Naive B cell (primary cell): ENCODE measurements at places on chromosomes 7 and 10.

GRCh38 chr7:23787272-23787671 is 77.3 kb downstream of the STK31 start:
- H3K27me3 ChIP-seq: no peaks in the 10 kb centered on the region
- H3K4me3 ChIP-seq: no peak overlapping the region
- no peaks in the 10 kb centered on the region for H3K4me1 ChIP-seq
- no peak for DNase-seq
- no peak overlapping the region for H3K27ac ChIP-seq

- H3K36me3 ChIP-seq: no peaks in the 10 kb centered on the region
- H3K27me3 ChIP-seq: no peaks in the 10 kb centered on the region
- peaks cover 44% of the 10 kb centered on the region for H3K4me1 ChIP-seq
- peak; percentile 31 for DNase-seq
- peak overlapping the region; percentile 100 for H3K4me3 ChIP-seq
Observed at GRCh38 chr7:91940171-91940570, 491 bp upstream of the AKAP9 start.

GRCh38 chr10:53331460-53331859 is 558.9 kb upstream of the MBL2 start:
- H3K27ac ChIP-seq: no peak overlapping the region
- H3K4me1 ChIP-seq: no peaks in the 10 kb centered on the region

GRCh38 chr10:112948196-112948595 is 1.9 kb upstream of the TCF7L2 start:
- no peak overlapping the region for H3K27ac ChIP-seq
- DNase-seq: no peak
- H3K27me3 ChIP-seq: peaks cover 45% of the 10 kb centered on the region
- peak overlapping the region; percentile 94 for H3K4me3 ChIP-seq
- H3K4me1 ChIP-seq: peaks cover 29% of the 10 kb centered on the region
- no peaks in the 10 kb centered on the region for H3K36me3 ChIP-seq

DNA sequence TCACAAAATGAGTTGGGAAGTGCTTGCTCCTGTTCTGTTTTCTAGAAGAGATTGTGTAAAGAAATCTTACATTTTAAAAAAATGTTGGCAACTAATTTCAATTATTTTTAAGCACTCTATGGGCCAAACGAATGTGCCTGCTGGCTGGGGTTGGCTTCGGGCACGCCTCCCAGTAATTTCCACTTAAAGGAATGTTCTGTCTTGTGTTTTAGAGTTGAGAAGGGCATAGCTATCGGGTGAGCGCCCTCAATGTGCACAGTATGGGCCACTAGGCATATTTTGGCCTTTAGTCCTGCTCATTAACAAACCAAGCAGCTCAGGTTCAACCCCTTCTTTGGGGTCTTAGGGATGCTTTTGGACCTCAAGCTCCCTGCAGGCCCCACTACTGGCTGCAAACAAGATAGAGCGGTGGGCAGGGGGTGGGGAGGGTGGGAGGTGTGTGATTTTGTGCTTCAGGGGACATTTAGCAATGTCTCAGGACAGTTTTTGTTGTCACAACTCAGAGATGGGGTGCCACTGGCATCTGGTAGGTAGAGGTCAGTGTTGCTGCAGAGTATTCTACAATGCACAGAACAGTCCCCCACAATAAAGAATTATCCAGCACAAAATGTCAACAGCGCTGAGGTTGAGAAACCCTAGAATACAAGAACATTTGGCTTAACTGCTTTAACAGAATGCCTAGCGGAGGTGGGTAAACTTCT is 40.7 kb downstream of the TACC2 start:
- no peak for DNase-seq
- H3K36me3 ChIP-seq: no peaks in the 10 kb centered on the region
- H3K27ac ChIP-seq: no peak overlapping the region
- H3K4me1 ChIP-seq: no peaks in the 10 kb centered on the region
- peaks cover 10% of the 10 kb centered on the region for H3K27me3 ChIP-seq
- H3K4me3 ChIP-seq: no peak overlapping the region

GRCh38 chr10:102904346-102904745 is 13.7 kb upstream of the CNNM2 start:
- H3K4me3 ChIP-seq: no peak overlapping the region
- no peaks in the 10 kb centered on the region for H3K27me3 ChIP-seq
- no peaks in the 10 kb centered on the region for H3K36me3 ChIP-seq
- H3K27ac ChIP-seq: no peak overlapping the region
- H3K4me1 ChIP-seq: no peaks in the 10 kb centered on the region
- no peak for DNase-seq

DNA sequence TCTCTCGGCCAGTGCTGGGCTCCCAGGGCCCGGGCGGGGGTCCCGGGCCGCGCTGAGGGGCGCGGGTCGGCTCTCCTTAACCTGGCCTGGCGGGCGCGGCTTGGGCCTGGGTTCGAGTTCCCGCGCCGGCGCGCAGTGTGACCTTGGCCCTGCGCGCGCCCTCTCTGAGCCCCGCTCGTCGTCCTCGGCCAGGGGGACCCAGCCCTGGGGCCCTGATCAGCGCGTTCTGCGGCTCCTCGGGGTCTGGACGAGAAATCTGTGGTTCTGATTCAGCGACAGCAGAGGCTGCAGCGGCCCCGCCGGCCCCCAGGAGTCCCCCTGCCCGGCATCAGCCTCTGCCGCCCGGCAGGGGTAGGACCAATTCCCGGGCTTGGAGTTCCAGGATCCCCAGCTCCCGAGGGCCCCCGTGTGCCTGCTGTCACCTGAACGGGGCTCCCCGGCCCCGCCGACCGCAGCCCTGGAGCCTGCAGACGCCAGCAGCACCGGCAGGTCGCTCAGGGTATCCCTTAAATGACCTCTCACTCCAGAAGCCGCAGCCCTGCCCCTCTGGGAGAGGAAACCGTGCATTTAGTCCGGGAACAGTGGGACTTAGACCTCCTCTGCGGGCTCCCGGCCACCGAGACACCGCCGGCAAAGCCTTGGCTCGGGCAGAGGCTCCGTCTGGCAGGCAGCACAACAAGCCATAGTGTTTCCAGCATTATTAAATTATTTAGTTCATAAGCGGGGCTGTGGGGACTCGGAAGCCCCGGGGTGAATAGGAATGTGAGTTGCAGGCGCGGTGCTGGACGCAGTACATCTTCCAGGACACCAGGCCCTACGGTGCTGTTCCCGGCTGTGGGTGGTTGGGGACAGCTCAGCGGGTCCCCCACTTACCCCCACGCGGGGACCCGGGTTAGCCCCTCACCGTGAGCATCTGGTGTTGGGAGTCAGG is 572 bp downstream of the CHST12 start:
- peak overlapping the region; percentile 64 for H3K4me3 ChIP-seq
- H3K27me3 ChIP-seq: no peaks in the 10 kb centered on the region
- DNase-seq: peak; percentile 32
- H3K36me3 ChIP-seq: no peaks in the 10 kb centered on the region
- peaks cover 60% of the 10 kb centered on the region for H3K4me1 ChIP-seq

- no peak overlapping the region for H3K4me3 ChIP-seq
- H3K36me3 ChIP-seq: no peaks in the 10 kb centered on the region
- H3K4me1 ChIP-seq: no peaks in the 10 kb centered on the region
- no peaks in the 10 kb centered on the region for H3K27me3 ChIP-seq
Observed at GRCh38 chr7:133789974-133790373, 337.2 kb upstream of the LRGUK start.

DNA sequence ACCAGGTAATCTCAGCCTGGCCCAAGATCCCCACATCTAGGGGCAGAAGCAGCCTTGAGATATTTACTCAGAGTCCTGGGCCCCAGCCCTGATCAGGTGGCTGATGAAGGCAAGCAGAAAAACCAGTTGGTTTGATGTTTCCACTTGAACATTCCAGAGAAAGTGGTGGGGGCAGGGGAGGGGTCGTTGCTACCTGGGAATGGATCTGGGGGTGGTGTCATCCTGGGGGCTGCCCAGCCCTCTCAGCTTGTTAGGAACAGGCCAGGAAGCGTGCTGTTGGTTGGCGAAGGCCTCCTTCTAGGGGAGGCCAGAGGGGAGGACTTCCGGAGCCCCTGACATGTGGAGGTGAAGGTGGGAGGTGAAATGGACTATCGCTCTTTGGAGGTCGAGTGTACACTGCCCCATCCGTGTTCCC is 3.7 kb upstream of the ABHD11 start:
- DNase-seq: no peak
- H3K27ac ChIP-seq: peak overlapping the region; percentile 36
- peaks cover 11% of the 10 kb centered on the region for H3K4me1 ChIP-seq
- H3K27me3 ChIP-seq: peaks cover 23% of the 10 kb centered on the region

DNA sequence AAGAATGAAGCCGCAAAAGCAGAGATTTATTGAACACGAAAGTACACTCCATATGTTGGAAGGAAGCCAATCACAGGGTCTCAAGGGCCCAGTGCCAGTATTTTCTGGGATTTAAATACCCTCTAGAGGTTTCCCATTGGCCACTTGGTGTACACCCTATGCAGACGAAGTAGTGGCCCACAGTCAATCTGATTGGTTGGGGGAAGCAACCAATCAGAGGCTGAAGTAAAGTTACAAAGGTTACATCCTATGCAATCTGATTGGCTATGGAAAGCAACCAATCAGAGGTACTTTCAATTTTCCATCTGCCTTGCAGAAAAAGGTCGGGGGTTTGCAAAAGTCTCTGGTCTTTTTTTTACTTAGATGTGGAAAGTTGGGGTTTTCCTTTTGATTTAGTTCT is 481.3 kb upstream of the NRP1 start:
- H3K27me3 ChIP-seq: no peaks in the 10 kb centered on the region
- H3K4me1 ChIP-seq: no peaks in the 10 kb centered on the region
- no peak overlapping the region for H3K27ac ChIP-seq
- H3K36me3 ChIP-seq: no peaks in the 10 kb centered on the region
- H3K4me3 ChIP-seq: no peak overlapping the region
- DNase-seq: no peak

GRCh38 chr7:9488555-9488954 is 1055.1 kb downstream of the NXPH1 start:
- H3K27ac ChIP-seq: no peak overlapping the region
- H3K4me1 ChIP-seq: no peaks in the 10 kb centered on the region
- no peaks in the 10 kb centered on the region for H3K27me3 ChIP-seq
- H3K36me3 ChIP-seq: no peaks in the 10 kb centered on the region

- H3K36me3 ChIP-seq: peaks cover 9% of the 10 kb centered on the region
- no peaks in the 10 kb centered on the region for H3K4me1 ChIP-seq
- peak overlapping the region; percentile 9 for H3K27ac ChIP-seq
Observed at GRCh38 chr7:98352621-98353020, 48.3 kb downstream of the BAIAP2L1 start.

DNA sequence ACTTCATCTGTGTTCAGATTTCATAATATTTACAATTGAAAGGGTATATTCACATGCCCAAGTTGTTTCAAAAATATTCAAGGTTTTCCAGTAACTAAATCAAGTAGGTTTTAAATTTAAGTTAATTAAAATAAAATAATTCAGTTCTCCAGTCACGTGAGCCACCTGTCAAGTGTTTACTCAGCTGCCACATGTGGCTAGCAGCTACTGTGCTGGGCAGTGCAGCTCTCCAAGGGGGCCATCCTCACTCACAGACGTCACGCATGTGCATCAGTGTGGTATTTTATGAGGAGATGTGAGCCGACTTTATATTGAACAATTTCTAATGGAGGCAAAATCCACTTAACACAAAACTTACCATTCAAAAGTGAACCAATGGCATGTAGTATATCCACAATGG is 69.7 kb upstream of the CAMK2B start:
- H3K4me3 ChIP-seq: no peak overlapping the region
- DNase-seq: no peak
- H3K27me3 ChIP-seq: no peaks in the 10 kb centered on the region
- H3K27ac ChIP-seq: no peak overlapping the region
- H3K4me1 ChIP-seq: peaks cover 28% of the 10 kb centered on the region
- H3K36me3 ChIP-seq: peaks cover 29% of the 10 kb centered on the region

- H3K27me3 ChIP-seq: peaks cover 4% of the 10 kb centered on the region
- H3K4me1 ChIP-seq: no peaks in the 10 kb centered on the region
Observed at GRCh38 chr7:143485094-143485493, 7.4 kb downstream of the TAS2R41 start.

DNA sequence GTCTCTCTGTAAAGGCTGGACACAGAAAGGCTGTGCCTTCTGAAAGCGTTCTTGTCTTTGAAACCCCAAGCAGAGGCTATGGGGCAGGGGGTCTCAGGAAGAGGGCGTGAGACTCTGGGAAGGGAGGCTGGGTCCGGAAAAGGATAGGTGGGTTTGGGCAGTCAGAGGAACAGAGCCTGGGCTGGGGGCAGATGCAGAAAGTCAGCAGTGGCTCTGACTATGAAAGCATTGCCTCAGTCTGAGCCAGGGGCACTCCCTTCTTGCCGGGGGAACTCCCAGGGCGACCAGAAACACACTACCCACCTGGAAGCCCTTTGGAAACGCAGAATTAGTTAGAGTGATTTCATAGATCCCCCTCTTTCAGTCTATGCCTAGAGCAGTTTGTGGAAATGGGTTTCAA is 72.0 kb downstream of the VWA2 start:
- no peaks in the 10 kb centered on the region for H3K4me1 ChIP-seq
- no peaks in the 10 kb centered on the region for H3K36me3 ChIP-seq
- no peak for DNase-seq
- no peak overlapping the region for H3K27ac ChIP-seq
- no peak overlapping the region for H3K4me3 ChIP-seq

- H3K27me3 ChIP-seq: peaks cover 5% of the 10 kb centered on the region
- H3K27ac ChIP-seq: no peak overlapping the region
- no peaks in the 10 kb centered on the region for H3K36me3 ChIP-seq
- DNase-seq: no peak
- H3K4me3 ChIP-seq: no peak overlapping the region
Observed at GRCh38 chr7:93551931-93552330, 22.6 kb downstream of the CALCR start.

- H3K27ac ChIP-seq: no peak overlapping the region
- peaks cover 5% of the 10 kb centered on the region for H3K27me3 ChIP-seq
- no peak overlapping the region for H3K4me3 ChIP-seq
- H3K4me1 ChIP-seq: no peaks in the 10 kb centered on the region
Observed at GRCh38 chr10:51907361-51907760, 208.0 kb upstream of the CSTF2T start.

DNA sequence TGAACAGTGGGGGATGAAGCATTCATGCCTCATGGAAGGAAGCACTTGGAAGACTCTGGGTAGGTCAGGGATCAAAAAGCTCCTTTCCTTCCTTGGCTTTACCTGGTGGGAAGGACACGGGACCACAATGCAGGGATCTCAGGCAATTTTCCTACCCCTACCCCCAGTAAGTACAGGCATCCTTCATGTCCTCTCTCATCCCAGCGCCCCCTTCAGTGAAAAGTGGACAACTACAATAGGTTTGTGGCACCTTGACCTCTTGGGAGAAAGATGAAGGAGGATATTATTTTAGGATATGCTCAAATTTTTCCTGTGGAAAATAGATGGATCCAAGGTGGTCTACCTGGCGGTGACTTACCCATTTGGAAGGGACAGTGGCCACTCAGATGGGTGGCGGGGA is 16.5 kb downstream of the AFAP1L2 start:
- H3K36me3 ChIP-seq: no peaks in the 10 kb centered on the region
- H3K4me3 ChIP-seq: no peak overlapping the region
- H3K27ac ChIP-seq: no peak overlapping the region
- DNase-seq: no peak

DNA sequence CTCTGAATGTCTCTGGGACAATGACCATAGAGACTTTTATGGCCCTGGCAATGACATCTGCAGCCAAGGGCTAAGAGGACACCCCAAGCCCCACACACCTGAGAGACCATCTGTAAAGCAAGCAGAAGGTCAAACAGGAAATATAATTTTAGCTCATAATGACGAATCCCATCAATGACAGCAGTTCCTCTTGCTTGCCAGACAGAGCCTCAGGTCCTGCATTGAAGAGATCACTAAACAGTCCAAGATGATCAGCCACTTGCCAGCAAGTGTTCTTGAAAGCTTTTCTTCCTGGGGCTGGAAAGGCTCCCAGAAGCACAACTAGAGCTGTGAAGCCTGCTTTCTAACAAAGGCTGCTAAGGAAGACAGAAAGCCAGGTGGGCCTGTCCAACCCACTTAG is 993.7 kb upstream of the AUTS2 start:
- H3K27me3 ChIP-seq: no peaks in the 10 kb centered on the region
- no peaks in the 10 kb centered on the region for H3K4me1 ChIP-seq
- H3K27ac ChIP-seq: no peak overlapping the region
- no peak for DNase-seq
